ENCODE measurements at places on chromosomes 3 and 15. TPM values are rescaled to one million over a fixed set of nuclear protein-coding genes. Genes with fewer than 3 reads are reported as not detected.

GRCh38 chr3:110881069-110881468 is 190.5 kb upstream of the NECTIN3 start:
- peak; percentile 81 for DNase-seq

DNA sequence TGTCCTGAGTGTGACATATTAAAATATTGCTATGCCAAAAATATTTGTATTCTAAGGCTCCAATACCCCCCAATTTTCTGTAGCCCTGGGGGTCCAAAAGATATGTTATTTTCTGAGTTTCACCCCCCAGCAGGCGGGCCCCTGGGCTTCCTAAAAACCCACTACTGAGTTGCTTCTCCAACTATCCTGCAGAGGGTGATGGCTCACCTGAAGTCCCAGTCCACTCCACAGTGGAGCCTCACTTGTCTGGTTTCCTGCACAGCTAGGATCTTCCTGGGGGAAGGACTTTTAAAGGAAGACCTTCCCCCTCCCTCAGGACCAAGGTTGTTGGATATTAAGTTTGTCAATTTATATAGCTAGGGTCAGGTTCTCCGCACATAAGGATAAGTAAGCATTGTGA is 1181.4 kb downstream of the ROBO2 start:
- DNase-seq: no peak

GRCh38 chr15:31131853-31132375 is 30.4 kb upstream of the TRPM1 start:
- DNase-seq: no peak

- no peak for DNase-seq
These were observed 15.2 kb downstream of the ATG7 start for GRCh38 chr3:11287404-11287803.

- no peak for DNase-seq
These were observed 368.6 kb upstream of the RBMS3 start for GRCh38 chr3:28912120-28912885.

DNA sequence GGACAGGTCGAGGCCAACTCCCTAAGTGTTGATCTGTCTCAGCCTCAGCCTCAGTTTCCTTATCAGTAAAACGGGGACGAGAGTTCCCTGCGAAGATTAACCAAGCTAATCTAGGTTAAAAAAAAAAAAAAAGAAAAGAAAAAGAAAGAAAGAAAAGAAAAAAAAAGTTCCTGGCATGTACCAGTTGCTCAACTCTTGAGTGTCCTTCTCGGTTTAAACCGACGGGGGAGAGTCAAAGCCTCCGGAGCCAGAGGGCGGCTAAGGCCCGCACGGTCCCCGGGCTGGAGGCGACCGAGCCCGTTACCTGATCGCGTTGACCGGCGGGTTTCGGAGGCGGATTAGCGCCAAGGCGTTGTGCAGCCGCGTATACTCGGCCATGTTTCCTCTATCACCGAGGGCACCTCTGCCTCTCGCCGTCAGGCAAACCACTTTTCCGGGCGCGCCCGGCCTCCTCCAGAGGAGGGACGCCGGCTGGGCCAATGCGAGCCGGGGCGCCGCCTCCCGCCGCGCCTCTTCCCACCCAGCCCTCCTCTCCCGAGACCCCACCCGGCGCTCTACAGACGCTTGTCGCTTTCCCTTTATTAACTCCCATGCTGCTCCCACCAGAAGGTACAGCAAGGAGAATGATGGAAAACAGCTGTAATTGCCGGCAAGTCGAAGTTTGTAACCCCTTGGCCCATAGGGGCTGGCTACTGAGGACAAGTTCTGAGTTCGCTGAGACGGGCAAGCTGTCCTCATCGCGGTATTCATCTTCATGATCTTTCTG is at the start of gene EHHADH:
Gene EHHADH, minus strand, starts transcription at position 405 of the 766 bp plus-strand sequence. Its CDS starts 27 bp downstream, at position 378.
- DNase-seq: peak; percentile 76

GRCh38 chr3:184982076-184982475 is 170.1 kb downstream of the VPS8 start:
- DNase-seq: no peak

DNA sequence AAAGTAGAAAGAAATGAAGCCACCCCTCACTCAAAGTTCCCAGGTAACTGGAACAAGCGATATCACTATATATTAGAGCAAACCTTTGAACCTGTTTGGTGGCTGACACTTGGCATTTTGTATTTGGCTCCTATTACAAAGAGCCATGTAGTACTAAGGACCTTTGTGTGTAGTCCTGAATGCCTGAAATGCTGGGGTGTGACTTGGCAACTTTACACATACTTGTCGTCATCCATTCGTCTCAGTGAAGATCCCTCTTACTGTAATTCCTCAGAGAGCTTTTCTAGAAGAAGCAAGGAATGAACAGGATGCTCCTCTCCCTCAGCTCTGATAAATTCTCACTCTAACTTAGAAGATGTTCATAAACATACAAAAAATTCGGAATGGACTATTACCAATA is 216.1 kb upstream of the CDIN1 start:
- DNase-seq: peak; percentile 30

DNA sequence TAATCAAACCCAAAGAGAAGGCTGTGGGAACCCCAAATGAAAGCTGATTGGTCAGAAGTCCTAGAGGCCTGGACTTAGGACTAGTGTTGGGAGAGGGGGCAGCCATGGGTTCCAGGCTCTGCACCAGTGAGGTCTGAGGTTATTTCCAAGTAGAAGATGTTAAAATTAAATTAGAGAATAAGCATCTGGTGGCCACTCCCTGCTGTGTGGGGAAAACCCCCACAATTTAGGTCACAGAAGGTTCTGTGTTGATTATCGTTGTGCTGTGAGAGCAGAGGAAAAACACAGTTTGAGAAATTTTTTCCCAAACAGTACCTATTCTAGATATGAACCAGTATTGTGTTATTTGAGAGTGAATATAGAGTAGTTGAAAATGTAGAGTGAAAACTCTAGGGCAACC is 53.9 kb upstream of the NSMCE3 start:
- DNase-seq: no peak

DNA sequence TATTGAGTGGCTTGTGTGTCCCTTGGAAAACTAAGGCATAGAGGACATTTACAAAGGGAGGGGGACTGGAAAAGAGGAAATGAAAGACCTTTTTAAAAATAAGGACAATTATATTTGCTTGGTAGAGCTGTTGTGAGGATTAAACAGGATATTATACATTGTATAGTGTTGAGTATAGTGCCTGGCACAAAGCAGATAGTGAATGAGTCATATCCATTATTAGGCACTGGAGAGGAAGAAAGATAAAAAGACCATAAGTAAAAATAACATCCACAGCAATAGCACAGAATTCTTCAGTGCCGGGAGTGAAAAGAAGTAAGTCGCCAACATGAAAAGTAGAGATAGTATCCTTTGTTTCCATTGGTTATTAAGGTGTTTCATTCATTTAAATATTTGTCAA is 623.3 kb downstream of the PDCD6IP start:
- DNase-seq: no peak

- peak; percentile 48 for DNase-seq
These were observed at the start of gene PLSCR4 for GRCh38 chr3:146250449-146251382. Gene PLSCR4 (minus strand): TSS chr3:146251105. CDS start chr3:146222071, 29,034 bp downstream.

GRCh38 chr3:88084097-88084501 is 25.0 kb downstream of the ZNF654 start:
- no peak for DNase-seq

- DNase-seq: no peak
These were observed 49.4 kb upstream of the LCTL start for GRCh38 chr15:66614951-66615760.

- no peak for DNase-seq
These were observed 115.7 kb downstream of the MBNL1 start for GRCh38 chr3:152384412-152384811.

DNA sequence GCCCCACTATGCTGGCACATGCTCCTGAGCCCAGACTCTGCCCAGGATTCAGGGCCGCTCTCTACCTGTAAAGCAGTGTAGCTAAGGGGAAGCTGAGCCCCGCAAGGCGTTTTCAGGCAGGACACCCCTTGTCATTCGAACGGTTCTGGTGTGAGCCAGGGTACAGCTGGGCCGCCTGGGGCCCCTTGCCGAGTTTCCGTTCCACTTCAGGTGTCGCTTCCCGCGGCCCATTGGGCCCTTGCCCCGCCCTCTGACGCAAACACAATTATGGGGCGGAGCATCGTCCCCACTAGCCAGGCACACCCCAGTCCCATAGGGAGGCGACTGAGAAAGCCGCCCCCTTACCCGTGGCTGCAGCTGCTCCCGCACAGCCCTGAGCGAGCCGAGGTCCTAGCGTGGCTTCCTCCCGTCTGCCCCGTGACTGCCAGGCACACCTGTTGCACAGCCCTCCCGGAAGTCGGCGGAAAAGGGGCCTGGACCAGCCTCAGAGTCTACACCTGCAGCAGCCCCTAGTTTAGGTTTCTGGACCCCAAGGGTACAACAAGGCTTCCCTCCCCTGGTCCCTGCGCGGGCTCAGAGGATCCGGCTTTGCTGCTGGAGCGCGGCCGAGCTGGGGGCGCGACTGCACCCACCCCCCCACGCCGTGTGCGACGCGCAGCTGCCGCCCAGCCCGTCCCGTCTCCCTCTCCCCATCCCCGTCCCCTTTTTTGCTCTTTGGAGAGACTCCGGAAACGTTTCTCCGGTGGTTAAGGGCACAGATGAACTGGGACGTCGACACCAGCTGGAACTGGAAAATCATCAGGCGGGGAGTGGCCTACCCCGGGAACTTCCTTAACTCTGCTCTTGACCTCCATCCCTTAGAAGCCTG is at the start of gene PLSCR2:
Gene PLSCR2, minus strand, starts transcription at position 412 of the 868 bp plus-strand sequence. CDS start 9,657 bp downstream, outside the sequence.
- peak; percentile 71 for DNase-seq

- DNase-seq: peak; percentile 61
These were observed 1.1 kb upstream of the WWTR1 start for GRCh38 chr3:149658744-149659497.

- DNase-seq: no peak
These were observed 100.1 kb downstream of the IGF2BP2 start for GRCh38 chr3:185724761-185725160.

- DNase-seq: no peak
These were observed 777 bp downstream of the GPR160 start for GRCh38 chr3:170038434-170039110.

- no peak for DNase-seq
These were observed 19.6 kb downstream of the NR2F2 start for GRCh38 chr15:96349857-96350720.

HCLS1 gene
- 37.8 TPM for total RNA-seq

PEX5L gene
- total RNA-seq: 3.3 TPM

GRM2 gene
- total RNA-seq: not detected

RYR3 gene
- 2.6 TPM for total RNA-seq

NR1D2 gene
- 26.2 TPM for total RNA-seq

AMIGO3 gene
- total RNA-seq: 1.0 TPM

FILIP1L gene
- 23.7 TPM for total RNA-seq

CFAP44 gene
- 6.6 TPM for total RNA-seq

RLBP1 gene
- not detected for total RNA-seq

RMDN3 gene
- 31.5 TPM for total RNA-seq

Data from breast epithelium (tissue), 4 donors.